ENCODE measurements at places on chromosomes 7 and 10.

GRCh38 chr7:102433219-102434038 is at the start of gene ORAI2:
Gene ORAI2, plus strand, starts transcription at chr7:102433575. Its CDS starts 5,382 bp downstream, at chr7:102438957.
- peak; percentile 91 for DNase-seq

DNA sequence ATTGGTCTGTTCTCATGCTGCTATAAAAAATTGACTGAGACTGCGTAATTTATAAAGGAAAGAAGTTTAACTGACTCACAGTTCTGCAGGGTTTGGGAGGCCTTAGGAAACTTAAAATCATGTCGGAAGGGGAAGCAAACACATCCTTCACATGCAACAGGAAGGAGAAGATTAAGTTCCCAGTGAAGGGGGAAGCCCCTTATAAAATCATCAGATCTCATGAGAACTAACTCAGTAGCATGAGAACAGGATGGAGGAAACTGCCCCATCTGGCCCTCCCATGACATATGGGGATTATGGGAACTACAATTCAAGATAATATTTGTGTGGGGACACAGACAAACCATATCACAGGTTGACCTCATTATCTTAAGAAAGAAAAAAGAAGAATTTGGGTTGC is 134.5 kb downstream of the PPP1R3A start:
- no peak for DNase-seq

GRCh38 chr10:109978481-109978880 is 29.3 kb upstream of the ADD3 start:
- DNase-seq = peak; percentile 37

DNA sequence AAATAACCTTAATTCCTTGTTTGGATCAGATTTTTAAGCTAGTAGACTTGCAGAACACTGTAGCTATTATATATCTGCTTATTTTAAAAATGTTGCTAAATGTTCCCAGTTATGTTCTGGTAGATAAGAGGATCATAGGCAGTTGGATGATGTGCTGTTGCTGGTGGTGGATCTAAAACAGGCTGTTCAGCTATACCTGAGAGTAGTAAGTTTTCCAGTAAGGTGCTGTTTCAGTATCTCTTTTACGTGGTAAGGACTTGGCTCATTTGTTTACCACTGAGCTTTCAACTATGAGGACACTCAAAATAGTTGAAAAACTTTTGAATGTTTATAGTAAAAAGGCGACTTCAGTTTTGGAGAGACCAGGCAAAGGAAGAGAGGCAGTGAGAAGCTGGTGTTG is 180.9 kb downstream of the CDK14 start:
- no peak for DNase-seq

DNA sequence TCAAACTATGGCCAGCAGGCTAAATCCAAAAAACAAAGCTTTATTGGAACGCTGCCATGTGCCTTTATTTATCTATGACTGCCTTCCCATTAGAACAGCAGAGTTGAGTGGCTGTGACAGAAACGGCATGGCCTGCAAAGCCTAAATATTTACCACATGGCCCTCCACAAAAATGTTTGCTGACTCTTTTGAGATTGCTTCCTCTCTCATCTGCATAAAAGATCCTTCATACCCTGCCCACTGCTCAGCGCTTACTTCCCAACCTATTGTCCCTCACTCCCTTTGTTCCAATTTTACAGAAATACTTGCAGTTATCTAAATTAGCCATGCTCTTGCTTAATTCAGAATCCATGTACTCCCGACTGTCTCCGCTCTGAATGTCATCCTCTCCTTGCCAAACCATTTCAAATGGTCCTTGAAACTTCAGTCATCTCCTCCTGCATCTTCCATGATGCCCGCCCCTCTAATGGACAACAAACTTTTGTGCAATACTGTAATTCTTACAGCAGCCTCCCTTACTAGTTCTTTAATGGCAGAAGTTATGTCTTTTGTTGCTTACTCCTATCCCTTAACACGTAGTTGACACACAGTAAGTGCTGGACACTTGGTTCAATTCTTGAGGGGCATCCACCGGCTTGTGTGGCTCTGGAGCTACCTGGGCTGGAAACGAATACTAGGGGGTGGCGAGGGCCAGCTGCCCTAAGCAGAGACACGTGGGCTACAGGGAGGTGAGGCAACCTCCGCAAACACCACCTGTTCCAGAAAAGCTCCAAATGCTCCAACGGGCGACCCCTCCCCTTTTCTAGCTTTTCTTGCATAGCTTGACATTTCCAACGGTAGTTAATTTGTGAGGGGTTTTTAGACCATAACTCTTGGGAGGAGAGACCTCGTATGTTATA is 832 bp downstream of the XRCC2 start:
- no peak for DNase-seq

GRCh38 chr10:44923611-44924010 is 12.5 kb downstream of the TMEM72 start:
- no peak for DNase-seq

GRCh38 chr10:72277996-72278667 is 4.4 kb downstream of the DDIT4 start:
- no peak for DNase-seq

GRCh38 chr7:29998489-29998888 is 8.9 kb upstream of the SCRN1 start:
- no peak for DNase-seq

- DNase-seq = no peak
These were observed 10.5 kb upstream of the PAX4 start for GRCh38 chr7:127628445-127628844.

- no peak for DNase-seq
These were observed 3.5 kb upstream of the PRSS1 start for GRCh38 chr7:142745745-142746144.

DNA sequence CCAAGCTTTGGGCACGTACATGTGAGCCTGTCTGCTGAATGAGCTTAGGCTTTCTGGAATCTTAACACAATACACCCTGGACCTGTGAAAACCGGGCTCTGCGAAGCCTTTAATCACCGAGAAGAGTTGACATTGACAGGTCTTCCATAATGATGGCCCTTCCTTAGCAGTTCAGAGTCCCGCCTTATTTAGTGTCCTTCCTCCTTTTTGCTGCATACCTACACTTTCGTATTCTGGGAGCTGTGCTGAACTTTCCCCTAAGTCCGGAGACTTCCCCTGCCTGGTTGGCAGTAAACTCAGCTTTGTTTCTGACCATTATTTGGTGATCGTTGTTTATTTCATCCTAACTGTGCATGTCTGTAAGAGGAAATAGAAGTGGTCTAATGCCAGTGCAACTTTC is 212.0 kb downstream of the CAMK1D start:
- no peak for DNase-seq

GRCh38 chr10:124645467-124646095 is 98.6 kb downstream of the FAM53B start:
- DNase-seq = no peak

GRCh38 chr10:5858811-5859210 is 30.9 kb downstream of the ANKRD16 start:
- DNase-seq = peak; percentile 66

- no peak for DNase-seq
These were observed 124.9 kb downstream of the CLEC2L start for GRCh38 chr7:139648391-139648861.

DNA sequence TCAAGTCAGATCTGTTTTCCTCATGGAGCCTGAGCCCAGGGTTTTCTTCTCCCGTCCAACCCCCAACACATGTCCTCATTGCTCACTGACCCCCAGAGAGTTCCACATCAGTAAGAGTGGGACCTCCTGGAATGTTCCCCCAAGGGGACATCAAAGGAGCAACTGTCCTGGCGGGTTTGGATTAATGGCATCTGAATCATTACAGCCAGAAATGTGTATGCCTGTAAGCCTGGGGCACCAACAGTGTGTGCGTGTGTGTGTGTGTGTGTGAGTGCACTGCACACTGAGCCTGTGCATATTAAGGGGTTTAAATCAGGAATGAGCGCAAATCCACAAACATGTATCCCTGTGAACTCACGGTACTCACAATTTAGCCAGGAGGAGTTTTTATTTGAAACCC is 222.3 kb downstream of the PLXNA4 start:
- DNase-seq = no peak

- DNase-seq = no peak
These were observed 8.3 kb downstream of the CALD1 start for GRCh38 chr7:134787720-134788119.

GRCh38 chr10:44316187-44316921 is 68.5 kb downstream of the CXCL12 start:
- no peak for DNase-seq

DNA sequence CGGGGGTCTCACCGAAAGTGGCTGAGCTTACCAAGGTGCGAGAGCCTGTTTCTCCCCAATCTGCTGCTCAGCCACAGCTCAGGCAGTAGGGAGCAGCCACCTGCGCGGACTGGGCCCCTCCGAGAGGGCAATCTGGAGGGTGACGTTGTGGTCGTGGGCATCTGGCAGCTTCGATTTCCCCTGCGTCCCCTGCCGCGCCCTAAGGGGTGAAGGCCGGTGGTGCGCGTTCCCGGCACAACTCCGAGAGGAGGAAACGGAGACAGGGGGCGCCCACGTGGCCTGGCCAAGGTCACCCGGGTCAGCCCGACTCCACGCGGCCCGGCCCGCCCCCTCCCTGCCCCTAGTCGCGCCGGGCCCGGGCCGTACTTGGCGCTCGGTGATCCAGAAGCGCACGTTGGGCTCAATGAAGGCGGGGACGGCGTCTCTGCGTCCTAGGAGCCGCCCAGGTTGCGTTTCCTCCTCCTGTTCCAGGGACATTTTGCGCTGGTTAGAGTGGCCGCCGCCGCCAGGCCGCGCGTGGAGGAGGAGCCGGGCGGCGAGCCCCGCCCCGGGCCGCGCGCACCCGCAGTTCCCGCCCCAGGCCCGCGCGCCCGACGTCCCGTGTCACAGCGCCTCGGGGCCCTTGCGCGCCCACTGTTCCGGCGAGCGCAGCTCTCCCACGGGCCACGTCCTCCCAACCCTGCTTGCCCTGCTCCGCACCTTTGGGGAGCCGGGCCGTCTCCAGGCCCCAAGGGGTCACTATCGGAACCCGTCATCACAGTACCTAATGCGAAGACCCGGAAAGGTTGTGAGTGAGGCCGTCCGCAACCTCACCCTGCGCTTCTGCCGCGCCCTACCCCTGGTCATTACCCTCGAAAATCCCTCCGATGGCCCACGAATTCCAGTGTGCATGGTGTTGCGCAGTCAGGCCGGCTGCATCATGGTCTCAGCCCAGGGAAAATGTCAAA is at the start of gene SFXN4:
SFXN4 (minus strand) TSS at position 544 of the 947 bp plus-strand sequence; CDS start at position 477, 67 bp downstream.
- peak; percentile 91 for DNase-seq

GRCh38 chr7:27134392-27134791 is 3.8 kb upstream of the HOXA4 start:
- no peak for DNase-seq

GRCh38 chr7:81277691-81278090 is 358.8 kb upstream of the SEMA3C start:
- no peak for DNase-seq

GRCh38 chr7:19798986-19799385 is 25.6 kb upstream of the TMEM196 start:
- DNase-seq = no peak

DNA sequence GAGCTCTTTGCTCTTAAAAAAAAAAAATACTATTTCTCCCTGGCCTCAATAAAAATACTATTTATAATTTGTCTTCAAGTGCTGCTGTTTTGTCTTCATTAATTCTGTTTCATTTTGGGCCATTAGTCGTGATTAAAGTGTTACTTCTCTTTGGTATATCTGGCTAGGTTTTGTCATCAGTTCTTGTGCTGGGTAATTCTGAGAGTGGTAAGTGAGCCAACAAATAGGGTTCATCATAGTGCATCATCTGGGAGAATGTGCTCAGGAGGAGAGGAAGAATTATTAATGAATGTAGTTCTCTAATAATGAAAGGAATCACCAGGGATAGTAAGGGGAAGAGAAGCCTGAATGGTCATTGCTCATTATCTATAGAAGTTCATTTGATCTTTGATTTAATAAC is 70.0 kb downstream of the LCOR start:
- DNase-seq = no peak

Measured in head of caudate nucleus (tissue), 42 donors.